ENCODE measurements at places on chromosomes 4 and X.

- DNase-seq: no peak
Measured at GRCh38 chr4:163592212-163592611, 97.7 kb downstream of the TMA16 start.

DNA sequence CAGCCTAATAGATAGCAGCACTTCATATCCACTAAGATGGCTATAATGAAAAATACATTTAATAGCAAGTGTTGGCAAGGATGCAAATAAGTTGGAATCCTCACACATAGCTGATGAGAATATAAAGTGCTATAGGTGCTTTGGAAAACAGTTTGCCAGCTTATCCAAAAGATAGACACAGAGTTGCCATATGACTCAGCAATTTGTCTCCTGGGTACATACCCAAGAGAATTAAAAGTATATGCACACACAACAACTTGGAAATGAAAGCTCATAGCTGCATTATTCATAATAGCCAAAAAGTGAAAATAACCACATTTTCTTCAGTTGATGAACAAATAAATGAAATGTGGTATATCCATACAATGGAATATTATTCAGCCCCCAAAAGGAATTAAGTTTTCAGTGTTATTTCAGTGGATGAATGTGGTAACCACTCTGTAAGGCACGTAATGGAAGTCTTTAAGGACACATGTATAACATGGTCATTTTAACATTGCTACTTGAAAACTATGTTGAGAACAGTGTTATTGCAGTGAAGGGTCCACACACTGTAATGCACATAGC is 320.9 kb upstream of the ADGRL3 start:
- DNase-seq: no peak

- DNase-seq: no peak
Measured at GRCh38 chr4:126061655-126062054, 746.9 kb downstream of the FAT4 start.

- no peak for DNase-seq
Measured at GRCh38 chr4:39046249-39046648, 14.0 kb upstream of the TMEM156 start.

DNA sequence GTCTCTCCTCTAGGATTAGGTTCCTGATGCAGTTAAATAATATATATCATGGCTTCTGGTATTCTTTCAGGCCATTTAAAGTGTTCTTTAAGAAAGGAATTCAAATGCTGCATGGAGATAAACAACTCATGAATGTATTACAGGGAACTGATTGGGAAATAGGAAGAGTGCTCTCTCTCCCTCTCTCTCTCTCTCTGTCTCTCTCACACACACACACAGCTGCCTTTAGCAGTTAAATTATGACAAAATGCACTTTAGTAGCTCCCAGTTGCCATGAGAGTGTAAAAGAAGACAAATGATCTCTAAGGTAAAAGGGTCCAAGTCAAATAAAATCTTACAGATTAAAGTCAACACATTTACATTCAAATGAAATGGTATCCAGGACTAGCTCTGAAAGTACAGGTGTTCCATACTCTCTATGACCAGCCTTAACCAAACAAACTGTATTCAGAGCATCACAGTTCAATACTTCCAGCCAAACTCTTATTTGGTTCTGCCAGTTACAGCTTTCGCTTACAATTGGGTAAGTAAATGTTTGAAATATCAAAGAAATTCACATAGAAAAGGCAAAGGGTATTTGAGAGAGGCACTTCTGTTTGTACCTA is 94.7 kb upstream of the CXXC4 start:
- DNase-seq: no peak

DNA sequence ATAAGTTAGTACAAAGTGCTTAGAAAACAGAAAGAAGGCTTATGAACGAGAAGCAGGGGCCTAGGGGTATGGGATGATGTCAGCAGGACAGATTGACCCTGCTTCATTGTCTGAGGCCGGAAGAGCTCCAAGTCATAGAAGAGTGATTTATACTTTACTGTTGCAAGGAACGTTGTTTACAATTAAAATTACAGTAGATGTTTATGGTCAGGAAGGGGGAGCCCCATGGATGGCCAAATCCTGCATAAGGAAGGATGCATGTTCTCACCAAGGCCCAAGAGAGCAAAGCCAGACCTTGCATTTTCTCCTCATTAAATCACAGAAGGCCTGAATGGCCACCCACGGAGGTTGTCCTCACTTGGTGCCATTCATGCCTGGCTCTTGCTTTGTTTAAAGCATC is 115.3 kb downstream of the LDB2 start:
- DNase-seq: no peak

DNA sequence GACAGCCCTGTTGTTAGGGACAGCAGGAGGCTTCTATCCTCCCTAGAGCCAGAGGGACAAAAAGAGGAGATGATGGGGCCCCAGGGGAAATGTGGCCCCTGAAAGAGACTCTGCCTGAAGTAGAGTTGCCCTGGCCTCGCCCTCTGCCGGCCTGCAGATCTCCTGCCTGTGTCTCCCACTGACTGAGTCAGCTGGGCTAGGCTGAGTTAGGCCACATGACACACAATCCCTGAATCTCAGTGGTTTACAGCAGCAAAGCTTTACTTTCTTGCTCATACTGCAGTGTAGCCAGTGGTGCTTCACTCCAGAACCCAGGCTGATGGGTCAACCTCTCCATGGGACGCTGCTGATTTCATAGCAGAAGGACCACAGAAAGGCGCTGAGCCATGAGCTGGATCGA is 23.5 kb downstream of the DRD5 start:
- DNase-seq: no peak

- DNase-seq: no peak
Measured at GRCh38 chr4:86493460-86493859, 100.7 kb upstream of the PTPN13 start.

DNA sequence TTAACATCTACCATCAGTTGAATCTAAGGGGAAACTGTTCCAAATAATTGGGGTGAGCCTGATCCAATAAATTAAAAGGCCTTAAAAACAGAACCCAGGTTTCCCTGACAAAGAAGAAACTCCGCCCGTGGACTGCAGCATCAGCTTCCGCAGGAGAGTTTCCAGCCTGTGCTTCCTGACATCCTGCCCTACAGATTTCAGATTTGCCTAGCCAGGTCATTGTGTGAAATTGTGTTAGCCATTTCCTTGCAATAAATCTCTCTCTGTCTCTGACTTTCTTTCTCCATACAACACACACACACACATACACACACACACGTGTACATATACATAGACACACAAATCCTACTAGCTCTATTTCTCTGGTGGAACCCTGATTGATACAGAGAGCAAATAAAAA is 48.3 kb upstream of the LCORL start:
- no peak for DNase-seq

DNA sequence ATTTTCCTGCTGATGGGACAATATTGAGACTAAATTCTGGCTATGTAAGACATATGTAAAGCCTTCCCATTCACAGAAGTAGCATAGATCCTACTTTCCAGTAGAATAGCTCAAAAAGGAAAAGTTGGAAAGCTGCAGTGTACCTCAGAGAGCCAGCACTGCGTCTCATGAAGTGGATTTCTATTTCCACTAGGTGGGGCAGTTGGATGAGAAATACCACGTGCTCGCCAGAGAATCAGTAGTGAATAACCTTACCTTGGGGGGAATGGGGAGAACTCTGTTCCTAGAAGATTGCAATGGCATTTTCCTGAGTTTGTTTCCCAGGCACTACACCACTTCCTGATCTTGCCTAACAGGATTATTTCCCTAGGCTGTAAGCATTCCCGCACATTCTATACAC is 907.1 kb downstream of the FSTL5 start:
- peak; percentile 4 for DNase-seq

DNA sequence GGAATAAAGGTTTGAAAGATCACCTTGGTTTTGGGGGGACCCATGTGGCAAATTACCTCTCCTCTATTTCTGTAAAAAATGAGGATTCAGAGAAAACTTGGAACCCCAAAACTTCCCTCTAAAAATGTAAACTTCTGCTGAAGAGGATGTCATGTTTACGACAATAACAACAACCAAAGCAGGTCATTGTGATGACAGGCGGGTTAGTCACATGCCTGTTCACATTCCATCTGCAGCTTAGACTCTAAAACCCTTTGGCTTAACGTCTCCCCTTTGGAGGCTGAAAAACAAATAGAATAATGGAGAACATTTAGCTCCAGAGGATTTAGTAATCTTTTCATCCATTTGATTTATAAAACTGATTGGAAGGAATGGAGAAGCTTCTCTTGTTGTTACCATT is 75.0 kb upstream of the FAM9C start:
- no peak for DNase-seq

- DNase-seq: no peak
Measured at GRCh38 chrX:133979641-133980230, 5.7 kb downstream of the GPC3 start.

DNA sequence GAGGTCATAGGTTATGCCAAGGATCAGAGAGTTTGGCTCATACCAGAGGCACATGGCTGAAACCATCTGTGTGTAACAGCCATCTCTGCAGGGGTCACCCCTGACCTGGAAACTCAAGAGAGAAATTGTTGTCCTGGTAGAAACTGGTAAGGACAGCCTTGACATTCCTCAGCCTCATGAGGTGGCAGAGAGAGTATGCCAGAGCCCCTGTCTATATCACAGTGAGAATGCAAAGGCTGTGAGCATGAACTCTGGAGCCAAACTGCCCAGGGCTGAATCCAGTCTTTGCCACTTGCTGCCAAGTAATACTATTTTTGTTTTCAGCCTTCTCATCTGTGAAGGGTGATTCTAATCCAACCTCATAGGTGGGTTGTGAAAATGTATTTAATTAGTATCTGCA is 37.1 kb upstream of the CCDC149 start:
- no peak for DNase-seq

DNA sequence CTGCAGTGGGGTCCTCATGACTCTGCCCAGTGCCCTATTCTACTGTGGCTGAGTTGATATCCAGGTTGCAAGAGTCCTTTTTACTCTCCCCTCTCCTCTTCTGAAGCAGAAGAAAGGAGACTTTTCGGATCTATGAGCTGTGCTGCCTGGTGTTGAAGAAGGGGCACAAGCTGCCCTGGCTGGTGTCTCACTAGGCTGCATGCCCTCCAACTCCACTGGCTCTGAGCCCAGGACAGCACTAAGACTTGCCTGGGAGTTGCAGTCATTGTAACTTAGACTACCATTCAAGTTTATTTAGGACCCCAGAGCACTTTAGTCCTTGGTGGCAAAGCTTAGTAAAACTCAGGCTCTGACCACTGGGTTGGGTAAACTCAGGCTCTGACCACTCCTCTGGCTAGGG is 89.4 kb downstream of the GABRB1 start:
- DNase-seq: no peak

GRCh38 chr4:151067316-151067970 is 32.0 kb upstream of the RPS3A start:
- DNase-seq: no peak

All from RPMI8226 (cell line).